ENCODE measurements at places on chromosomes 4 and X. TPM values are rescaled to one million over a fixed set of nuclear protein-coding genes. Genes with fewer than 3 reads are reported as not detected.

GRCh38 chr4:25020236-25020635 lies 10.5 kb downstream of the LGI2 start:
- DNase-seq, result peak; percentile 17

- no peak for DNase-seq
Observed at GRCh38 chrX:22666441-22666840, 333.3 kb upstream of the DDX53 start.

- DNase-seq, result no peak
Observed at GRCh38 chrX:11267425-11267824, 25.8 kb upstream of the AMELX start.

- DNase-seq, result no peak
Observed at GRCh38 chr4:113788888-113789287, 27.4 kb upstream of the CAMK2D start.

GRCh38 chr4:8207314-8207713 lies 8.2 kb downstream of the SH3TC1 start:
- DNase-seq, result no peak

GRCh38 chrX:131938749-131939148 lies 84.4 kb upstream of the STK26 start:
- DNase-seq, result no peak

- no peak for DNase-seq
Observed at GRCh38 chr4:5707778-5708448, 446 bp downstream of the EVC2 start.

GRCh38 chr4:67861513-67861912 lies 22.3 kb downstream of the TMPRSS11D start:
- peak; percentile 1 for DNase-seq

- no peak for DNase-seq
Observed at GRCh38 chrX:44155126-44155525, 181.9 kb upstream of the NDP start.

DNA sequence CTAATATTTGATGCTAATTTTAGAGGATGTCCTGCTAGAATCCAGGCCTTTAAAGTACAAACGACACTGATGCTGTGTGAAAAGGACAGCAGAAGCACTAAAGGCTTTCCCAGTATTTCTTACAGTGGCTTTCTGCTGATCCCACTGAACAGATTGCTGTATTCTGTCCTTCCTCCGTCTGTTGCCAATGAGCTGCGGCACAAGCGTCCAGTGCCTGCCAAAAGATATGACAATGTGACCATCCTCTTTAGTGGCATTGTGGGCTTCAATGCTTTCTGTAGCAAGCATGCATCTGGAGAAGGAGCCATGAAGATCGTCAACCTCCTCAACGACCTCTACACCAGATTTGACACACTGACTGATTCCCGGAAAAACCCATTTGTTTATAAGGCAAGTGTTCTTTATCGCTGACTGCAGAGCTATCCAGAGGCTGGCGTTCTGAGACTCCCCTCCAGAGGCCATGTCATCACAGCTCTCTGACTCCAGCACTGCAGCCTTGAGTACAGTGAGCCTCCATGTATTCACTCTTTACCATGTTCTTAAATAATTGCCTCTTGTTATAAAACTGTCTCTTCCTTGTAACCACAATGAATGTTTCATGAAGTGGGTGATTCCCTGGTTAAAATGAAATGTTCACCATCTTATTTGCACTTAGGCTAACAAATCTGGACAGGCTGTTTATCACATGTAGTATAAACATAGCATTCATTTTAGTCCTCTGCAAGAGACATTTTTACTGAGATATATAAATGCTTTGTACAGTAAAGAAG lies 43.6 kb downstream of the GUCY1B1 start:
- DNase-seq, result peak; percentile 38

- no peak for DNase-seq
Observed at GRCh38 chr4:167117273-167117672, 117.0 kb downstream of the SPOCK3 start.

DNA sequence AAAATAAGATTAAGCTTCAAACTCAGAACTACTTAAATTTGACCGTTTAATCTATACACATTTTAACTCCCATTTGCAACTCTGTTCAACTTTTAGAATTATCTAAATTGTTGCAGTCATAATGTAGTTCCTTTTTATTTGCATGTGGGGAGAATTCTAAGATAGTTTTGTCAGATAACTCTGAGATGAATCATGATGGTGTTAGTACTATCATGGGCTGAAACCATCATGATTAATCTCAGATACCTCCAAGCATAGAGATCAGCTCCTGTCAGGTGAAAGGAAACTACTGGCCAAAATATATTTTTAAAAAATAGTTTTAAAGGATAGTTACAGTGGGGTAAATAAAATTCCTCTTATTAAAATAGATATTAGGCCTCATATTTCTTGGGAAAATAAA lies 39.0 kb downstream of the FBXO8 start:
- DNase-seq, result peak; percentile 27

DNA sequence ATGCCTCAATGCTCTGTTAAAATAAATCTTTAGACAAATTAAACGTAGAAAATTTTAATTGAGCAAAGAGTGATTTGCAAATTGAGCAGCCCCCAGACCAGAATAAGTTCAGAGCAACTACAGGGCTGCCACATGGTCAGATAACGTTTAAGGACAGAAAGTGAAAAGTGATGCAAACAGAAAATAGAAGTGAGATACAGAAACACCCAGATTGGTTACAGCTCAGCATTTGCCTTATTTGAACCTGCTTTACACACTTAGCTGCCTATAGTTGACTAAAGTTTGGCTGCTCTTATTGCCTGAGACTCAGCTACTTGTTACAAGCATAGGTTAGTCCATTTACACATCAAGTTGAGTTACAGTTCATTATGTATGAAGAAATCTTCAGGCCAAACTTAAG lies 1800.8 kb upstream of the PCDH10 start:
- no peak for DNase-seq

CACNA1F gene
- total RNA-seq, result not detected

STPG2 gene
- total RNA-seq, result not detected

MAML3 gene
- total RNA-seq, result 2.3 TPM

PAK3 gene
- 0.59 TPM for total RNA-seq

GPR50 gene
- total RNA-seq, result not detected

PRRG3 gene
- total RNA-seq, result not detected
